ENCODE measurements at places on chromosomes 2 and 18.
A peak's percentile ranks its signal among the peaks of the same experiment; 100 is the strongest.

DNA sequence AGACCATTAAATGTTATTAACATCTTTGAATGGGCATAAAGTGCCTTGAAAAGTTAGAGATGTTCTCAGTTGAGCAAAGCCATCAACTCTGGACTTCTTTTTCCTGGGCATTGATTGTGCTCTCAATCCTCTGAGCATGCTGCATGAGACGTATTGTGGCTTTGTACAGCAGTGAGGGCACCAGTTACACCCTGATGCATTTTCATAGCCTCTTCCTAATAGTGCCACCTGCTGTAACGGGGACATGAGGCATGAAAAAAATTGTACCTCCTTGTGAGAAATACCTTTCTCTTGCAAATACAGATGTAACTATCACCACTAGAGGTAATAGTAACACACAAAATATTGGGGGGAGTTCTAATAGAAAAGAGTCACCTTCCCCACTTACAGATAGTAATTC lies 697.5 kb downstream of the TMEM182 start:
- DNase-seq = no peak

- no peak for DNase-seq
Observed at GRCh38 chr2:152452256-152452973, 117.4 kb downstream of the FMNL2 start.

DNA sequence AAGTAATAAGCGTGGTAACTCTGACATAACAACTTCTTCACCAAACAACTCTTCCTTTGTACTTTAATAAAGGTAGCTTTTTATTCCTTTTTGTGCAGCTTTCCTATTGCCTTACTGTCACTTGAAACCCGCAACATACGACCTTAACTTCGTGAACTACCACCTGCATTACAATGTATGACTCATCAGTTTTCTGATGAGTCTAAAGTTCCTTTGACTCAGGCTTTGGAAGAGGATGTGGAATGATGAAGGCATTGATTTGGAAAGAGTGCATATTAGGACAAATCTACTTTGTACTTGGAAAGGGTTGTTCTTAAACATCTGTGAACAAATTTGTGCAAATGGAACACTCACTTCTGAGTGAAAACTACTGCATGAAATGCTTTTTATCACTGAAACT lies 1012.1 kb downstream of the TMEM182 start:
- peak; percentile 18 for DNase-seq

DNA sequence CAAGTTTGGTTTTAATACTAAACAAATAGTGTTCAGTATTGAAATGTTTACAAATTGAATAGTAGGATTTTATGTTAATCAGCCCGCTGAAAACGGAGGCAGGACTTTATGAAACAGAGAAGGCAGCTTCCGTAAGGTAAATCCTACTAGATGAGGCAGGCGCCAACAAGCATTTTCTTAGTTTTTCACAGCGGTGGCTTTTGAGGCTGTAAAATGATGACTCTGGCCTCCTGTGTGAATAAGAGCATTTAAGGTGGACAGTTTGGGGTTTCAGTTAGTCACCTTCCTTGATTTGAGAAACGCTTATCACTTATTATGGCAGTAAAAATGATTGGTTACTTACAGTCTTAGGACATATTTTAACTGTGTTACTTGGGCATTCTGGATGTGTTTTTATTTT lies 212.9 kb downstream of the PTGR3 start:
- no peak for DNase-seq

DNA sequence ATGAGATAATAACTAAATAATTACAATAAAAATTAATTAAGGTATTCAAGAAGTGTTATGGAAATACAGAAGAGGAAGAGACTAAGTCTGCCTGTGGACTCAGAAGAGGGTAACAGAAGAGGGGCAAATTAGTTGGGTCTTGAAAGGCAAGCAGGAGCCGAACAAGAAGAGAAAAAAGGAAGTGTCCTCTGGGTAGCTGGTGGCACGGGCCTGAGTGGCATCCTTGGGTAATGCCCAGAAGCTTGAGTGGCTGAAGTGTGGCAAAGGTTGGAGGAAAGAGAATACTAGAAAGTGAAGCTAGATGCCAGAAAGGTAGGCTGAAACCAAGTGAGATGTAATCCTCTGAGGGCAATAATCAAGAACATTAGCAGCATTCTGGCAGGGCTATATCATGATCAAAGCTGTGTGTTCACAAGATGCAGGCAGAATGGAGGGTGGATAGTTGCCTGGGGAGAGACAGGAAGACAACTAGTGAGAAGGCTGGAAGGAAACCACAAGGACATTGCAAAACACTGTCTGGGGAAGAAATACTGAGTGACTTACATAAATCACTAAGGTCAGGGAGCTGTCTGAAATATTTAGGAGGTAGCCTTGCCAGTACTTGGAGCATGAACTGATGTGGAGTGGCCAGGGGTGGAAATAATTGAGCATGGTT lies 16.2 kb downstream of the DOCK10 start:
- DNase-seq = peak; percentile 68

DNA sequence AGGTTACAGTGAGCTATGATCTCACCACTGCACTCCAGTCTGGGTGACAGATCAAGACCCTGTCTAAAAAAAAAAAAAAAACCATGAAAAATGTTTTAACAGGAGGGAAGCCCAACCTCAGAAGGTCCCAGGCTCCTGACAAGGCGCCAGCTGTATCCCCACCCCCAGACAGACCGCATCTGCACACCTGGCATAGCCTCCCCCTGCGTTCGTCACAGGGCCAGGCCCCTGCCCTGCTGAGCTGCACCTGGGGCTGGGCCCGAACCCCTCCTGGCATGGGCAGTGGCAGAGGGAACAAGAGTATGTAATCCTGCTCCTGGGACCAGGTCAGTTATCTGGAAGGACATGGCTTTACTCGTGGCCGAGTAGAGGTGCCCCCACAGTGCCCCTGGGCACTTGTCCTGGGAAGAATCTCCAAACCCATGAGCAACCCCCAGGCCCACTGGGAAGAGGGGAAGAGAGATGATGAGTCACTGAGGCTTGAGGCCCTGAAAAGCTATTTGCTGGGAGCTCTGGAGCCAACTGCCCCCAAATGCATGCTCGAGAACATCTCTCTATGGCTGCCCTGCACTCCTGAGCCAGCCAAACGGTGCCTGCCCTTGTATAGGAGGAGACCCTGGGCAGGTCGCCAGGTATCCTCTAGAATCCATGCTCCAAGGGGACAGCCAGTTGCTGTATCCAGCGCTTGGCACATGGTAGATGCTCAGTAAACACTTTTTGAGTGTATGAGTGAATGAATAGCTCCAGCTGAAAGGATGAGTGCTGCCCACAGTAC lies 265.5 kb downstream of the ATAD2B start:
- DNase-seq = no peak
